CD14-positive monocyte (primary cell): ENCODE measurements at places on chromosomes 4 and X.

DNA sequence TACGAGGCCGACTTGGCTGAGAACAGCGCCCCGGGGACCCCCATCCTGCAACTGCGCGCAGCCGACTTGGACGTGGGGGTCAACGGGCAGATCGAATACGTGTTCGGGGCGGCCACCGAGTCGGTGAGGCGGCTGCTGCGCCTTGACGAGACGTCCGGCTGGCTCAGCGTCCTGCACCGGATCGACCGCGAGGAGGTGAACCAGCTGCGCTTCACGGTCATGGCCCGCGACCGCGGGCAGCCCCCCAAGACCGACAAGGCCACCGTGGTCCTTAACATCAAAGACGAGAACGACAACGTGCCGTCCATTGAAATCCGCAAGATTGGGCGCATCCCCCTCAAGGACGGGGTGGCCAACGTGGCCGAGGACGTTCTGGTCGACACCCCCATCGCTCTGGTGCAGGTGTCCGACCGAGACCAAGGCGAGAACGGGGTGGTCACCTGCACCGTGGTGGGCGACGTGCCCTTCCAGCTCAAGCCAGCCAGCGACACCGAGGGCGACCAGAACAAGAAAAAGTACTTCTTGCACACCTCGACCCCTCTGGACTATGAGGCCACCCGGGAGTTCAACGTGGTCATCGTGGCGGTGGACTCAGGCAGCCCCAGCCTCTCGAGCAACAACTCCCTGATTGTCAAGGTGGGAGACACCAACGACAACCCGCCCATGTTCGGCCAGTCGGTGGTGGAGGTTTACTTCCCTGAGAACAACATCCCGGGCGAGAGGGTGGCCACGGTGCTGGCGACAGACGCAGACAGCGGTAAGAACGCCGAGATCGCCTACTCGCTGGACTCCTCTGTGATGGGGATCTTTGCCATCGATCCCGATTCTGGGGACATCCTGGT, 2.4 kb downstream of the PCDH7 start:
- DNase-seq, result no peak

- DNase-seq, result peak; percentile 87
Measured at GRCh38 chrX:10119399-10119990, 37.3 kb upstream of the CLCN4 start.

DNA sequence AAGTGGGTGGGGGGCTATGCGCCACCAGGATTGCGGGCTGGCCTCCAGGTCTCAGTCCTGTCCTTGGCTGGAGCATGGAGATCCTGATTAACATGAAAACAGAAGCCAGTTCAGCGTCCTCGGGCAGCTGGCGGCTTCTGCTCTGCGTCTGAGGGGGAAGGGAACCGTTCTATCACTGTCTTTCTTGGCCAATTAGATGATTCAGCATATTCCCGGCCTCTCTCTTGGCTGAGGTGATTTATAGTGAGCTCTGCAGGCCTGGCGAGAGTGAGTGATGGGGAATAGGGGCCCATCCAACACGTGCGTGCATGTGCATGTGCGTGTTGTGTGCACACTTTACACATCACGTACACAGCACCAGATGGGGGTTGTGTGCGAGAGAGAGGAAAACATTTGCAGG, 145.8 kb upstream of the ATP6AP2 start:
- peak; percentile 49 for DNase-seq

DNA sequence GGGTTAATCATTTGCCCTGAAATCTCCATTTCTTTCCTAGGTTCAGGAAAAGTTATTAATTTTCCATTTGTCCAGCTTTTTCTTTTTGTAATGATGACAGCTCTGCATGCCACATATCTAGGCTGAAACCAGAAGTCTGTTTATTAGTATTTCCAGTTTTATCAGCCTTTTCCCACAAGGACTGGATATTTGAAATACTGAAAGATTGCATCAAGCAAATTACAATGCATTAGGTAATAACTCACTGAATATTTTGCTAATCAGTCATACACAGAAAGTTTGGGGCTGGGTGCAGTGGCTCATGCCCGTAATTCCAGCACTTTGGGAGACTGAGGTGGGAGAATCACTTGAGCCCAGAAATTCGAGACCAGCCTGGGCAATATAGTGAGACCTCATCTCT, 21.5 kb downstream of the SLC9A7 start:
- no peak for DNase-seq

DNA sequence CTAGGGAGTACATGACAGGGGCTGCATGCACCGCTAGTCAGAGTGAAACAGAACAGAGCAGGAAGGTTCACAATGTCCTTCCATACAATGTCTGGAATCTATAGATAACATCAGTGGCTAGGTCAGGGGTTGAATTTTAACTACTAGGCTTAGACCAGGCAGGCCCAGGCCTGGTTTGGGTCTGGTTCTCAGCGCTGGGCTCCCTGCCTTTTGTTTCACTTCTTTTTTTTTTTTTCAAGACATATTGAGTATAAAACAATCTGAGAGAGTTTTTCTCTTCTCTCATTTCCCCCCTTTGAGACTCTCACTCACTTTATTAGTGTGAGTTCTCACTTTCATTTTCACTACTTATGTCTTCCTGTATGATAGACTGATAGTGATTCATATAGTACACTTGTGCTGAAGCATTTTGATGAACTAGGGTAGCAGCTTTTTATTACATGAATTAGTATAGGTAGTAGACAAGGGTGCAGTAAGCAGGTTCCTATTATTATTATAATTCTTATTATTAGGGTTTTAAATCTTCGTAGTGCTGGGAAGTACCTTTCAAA, 120.0 kb upstream of the ZDHHC15 start:
- DNase-seq, result no peak

- DNase-seq, result no peak
Measured at GRCh38 chrX:40340116-40340515, 240.7 kb upstream of the ATP6AP2 start.

GRCh38 chr4:114980932-114981708, 132.3 kb downstream of the NDST4 start:
- DNase-seq, result no peak

GRCh38 chr4:175109933-175110332, 191.8 kb downstream of the ADAM29 start:
- DNase-seq, result no peak

- DNase-seq, result no peak
Measured at GRCh38 chrX:146346102-146346501, 463.5 kb upstream of the CXorf51B start.

GRCh38 chr4:14528918-14529317, 473.4 kb upstream of the CPEB2 start:
- DNase-seq, result no peak

- DNase-seq, result peak; percentile 31
Measured at GRCh38 chrX:103918571-103919269, 43.7 kb upstream of the TMSB15B start.

DNA sequence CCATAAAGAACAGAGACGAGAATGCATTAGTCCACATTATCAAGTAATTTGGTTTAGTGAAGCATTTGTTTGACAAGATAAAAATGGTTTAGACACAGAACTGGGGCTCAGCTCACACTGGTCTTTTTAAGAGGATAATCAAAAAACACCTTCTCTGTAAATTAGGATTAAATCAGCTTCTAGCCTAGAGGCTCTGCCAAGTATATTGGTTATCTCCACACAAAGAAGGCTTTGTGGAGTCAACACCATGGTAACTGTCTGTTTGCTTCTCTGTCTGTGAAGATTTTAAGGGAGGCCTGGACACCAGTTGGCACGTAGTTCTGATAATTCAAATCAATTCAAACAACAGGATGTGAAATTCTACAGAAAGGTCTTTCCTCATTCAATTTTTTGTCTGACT, 687.0 kb downstream of the DMD start:
- DNase-seq, result no peak
